ENCODE measurements at places on chromosomes 7 and 10.

DNA sequence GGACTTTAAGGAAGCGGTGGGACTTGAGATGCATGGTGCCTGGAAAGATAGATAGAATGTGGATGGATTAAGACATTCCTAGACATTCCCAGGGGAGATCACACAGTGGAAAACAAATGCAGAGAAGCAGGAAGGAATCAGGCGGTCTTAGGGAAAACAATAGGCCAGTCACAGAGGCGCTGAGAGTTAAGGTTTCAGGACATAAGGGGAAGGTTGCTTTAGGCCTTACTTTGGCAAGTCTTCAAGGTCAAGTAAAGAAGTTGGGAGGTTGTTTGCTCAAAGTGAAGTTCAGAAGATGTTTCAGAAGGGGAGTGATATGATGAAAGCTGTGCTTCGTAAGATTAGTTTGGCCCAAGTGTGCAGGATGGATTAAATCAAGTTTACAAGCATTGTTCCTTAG lies 109.4 kb downstream of the SUGCT start:
- no peak for DNase-seq

GRCh38 chr10:110426294-110427181 lies 71.2 kb upstream of the DUSP5 start:
- no peak for DNase-seq

GRCh38 chr7:75642810-75643486 lies 95.8 kb downstream of the HIP1 start:
- DNase-seq, result no peak

DNA sequence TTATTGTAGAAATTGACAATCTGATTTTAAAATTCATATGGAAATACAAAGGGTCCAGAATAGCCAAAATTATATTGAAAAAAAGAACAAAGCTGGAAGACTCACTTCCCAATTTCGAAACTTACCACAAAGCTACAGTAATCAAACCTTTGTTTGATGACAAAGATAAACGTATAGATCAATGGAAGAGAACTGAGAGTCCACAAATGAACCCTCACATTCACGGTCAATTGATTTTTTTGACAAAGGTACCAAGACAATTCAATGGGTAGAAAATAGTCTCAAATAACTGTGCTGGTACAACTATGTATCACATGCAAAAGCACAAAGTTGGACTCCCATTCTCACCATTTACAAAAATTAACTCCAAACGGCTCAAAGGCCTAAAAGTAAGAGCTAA lies 8.7 kb downstream of the KPNA7 start:
- no peak for DNase-seq

GRCh38 chr10:125521721-125522680 lies 161.0 kb downstream of the TEX36 start:
- DNase-seq, result no peak

- DNase-seq, result no peak
Measured at GRCh38 chr7:133478591-133479135, 225.8 kb downstream of the EXOC4 start.
